Aorta (tissue), 5 donors: ENCODE measurements at places on chromosomes 1 and 21. TPM values are rescaled to one million over a fixed set of nuclear protein-coding genes. Genes with fewer than 3 reads are reported as not detected.

TBX15 gene
- 2.2 TPM for total RNA-seq

TIE1 gene
- total RNA-seq = 65.3 TPM

RUNX3 gene
- total RNA-seq = 4.4 TPM

PRXL2B gene
- total RNA-seq = 15.1 TPM

GNG4 gene
- 0.55 TPM for total RNA-seq

RIPPLY3 gene
- total RNA-seq = not detected

ERRFI1 gene
- total RNA-seq = 258 TPM

SOX13 gene
- 40.9 TPM for total RNA-seq
